ENCODE measurements at places on chromosomes 5 and 9.

DNA sequence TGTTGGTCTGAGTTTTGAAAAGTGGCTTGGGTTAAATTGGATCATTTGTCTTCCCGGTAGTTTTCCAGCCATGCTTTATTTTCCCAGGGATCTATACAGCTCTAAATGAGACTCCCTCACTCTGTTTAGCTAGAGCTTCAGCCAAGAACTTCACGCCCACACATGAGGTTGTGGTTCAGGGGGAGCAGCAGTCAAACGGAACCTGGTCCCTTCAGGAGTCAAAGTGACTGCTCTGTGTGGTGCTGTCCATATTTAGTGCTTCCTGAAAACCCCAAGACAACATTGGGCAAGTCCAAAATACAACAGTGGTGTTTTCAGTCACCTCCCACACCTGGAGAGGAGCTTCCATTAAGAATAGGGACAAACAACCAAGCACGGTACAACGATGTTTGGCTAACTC is 90.5 kb downstream of the ANKH start:
- no peak for DNase-seq

GRCh38 chr9:111949919-111950318 is 53.3 kb downstream of the UGCG start:
- no peak for DNase-seq

DNA sequence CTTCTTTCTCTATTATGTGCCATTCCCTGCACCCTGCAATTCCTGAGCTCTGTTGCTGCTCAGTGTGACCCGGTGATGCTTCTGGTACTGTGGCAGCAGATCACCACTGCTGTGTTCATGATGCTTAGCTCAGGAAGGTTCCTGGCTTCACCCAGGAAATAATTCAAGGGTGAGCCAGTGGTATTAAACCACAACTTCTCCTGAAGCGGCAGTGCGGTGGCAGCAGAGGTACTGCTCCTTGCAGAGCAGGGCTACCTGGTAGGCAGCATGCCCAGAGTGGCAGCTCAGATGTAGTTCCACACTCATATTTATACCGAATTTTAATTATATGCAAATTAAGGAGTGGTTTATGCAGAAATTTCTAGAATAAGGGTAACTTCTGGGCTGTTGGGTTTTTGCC is 213.8 kb upstream of the ZNF608 start:
- DNase-seq: no peak

GRCh38 chr5:125575891-125576505 is 829.6 kb upstream of the ZNF608 start:
- DNase-seq: no peak

DNA sequence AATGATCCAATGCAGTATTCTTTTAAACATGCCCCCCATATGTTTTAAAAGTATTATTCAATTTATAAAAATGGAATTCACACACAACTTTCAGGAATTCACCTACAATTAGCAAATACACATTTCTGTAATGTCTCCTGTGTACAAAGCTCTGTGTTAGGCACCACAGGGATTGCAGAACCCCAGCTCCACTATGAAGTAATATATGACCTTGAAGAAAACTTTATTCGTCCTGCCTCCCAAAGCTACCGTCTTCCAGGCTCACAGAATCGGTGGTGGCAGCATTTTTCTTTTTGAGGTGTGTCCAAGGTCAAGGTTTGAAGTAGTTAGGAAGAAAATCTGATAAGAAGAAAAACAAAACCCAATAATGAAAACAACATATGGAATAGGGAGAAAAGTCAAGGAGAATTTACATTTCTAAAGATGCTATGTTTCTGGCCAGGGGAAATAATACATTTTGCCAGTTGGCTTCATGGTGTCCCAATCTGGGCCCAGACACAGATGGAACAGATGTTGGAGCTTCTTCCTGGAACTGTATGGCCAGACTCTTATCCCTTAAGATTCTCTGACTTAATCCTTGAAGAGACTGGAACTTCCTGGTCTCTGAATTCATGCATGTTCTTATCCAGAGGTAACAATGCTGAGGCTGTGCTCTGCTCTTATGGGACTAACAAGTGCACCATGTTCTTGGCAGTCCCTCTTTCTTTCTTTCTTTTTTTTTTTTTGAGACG is 22.0 kb upstream of the LVRN start:
- DNase-seq: peak; percentile 31

DNA sequence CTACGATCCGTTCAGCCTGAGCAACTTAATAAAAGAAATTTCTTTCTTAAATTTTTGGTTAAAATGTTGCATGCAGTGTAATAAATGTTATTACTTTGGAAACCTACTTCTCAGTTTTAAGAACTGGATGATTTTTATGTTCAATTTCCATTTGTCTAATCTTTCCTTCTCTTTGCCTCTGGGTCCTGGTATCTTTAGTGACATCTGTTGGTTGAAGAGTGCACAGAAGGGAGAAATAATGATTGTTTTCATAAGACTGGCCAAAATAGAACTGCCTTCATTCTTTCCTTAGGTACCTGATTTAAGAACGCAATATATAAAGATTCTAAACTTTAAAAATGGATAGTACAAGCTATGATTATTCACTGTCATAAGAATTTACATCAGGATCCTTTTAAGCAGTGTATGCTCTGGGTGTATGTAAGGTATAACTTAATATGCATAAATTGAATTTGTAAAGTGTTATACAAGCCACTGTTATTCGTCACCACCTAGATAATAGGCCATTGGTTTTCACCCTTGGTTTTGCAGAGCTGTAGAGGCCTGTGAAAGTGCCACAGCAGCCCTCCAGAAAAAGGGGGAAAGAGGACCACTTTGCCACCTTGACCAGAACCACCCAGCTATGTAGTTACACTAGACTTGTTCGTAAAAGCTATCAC is 82.8 kb upstream of the TLX3 start:
- no peak for DNase-seq

- no peak for DNase-seq
Observed at GRCh38 chr5:9445826-9446388, 100.0 kb downstream of the SEMA5A start.

DNA sequence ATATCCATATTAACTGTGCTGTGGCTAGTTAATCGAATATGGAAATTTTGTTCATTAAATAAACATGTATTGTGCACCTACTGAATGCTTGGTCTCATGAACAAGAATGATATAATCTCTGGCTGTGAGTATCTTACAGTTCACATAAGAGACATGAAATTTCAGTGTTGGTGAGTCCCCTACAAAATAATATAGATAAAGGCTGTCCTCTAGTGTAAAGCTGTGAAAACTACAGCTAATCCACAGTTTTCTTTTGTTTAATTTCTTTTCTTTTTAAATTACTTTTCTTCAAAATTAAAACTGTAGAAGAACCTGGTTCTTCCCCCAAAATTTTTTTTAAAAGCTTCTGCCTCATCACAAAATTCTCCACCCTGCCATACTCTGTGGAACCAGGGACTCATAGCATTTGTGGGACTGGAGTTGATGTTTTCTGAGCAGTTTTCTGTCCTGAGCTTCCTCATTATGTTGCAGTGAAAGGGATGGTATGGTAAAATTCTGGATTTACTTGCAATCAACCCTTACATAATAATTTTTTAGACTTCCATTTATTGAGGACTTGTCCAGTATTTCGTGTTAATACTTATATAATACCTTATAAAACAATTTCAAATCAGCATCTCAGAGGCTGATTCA is 135.0 kb downstream of the STK32A start:
- no peak for DNase-seq

DNA sequence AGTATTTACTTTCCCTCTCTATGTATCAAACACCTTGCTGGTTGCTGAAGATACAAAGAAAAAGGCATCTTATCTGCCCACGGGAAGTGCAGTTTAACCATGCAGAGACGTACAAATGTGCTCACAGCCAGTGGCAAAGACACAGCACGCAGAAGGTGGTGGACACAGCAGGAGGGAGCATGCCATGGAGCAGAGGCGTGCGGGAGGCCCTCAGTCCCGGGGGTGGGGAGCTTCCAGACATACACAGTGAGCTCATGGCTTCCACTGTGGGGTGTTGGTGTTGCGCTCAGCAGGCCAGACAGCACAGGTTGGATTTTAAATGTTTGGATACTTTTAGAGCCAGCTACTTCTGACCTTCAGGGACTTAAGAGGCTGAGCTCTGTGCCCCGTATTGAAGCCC is 8.8 kb upstream of the BARX1 start:
- peak; percentile 16 for DNase-seq

GRCh38 chr5:79868163-79868670 is 122.8 kb downstream of the MTX3 start:
- DNase-seq: no peak

- peak; percentile 85 for DNase-seq
Observed at GRCh38 chr9:113454914-113455761, 8.4 kb upstream of the RGS3 start.

DNA sequence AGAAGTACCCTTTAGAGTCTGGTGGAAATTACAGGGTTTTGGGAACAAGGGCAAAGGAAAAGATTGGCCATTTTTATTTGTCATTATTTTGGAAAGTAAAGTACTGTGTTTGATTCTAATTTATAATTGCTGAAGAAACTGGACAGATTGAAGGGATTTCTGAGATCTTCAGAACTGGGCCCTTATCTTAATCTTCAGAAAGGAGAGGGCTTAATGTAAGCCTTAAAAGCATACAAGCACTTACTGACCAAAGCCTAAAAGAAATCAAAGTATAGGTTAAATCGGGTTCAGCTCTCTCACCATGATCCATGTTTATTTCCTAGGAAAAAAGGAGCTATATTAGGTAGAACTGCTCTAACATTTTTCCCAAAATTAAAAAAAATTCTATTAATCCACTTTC is 35.6 kb downstream of the ERAP1 start:
- DNase-seq: no peak

DNA sequence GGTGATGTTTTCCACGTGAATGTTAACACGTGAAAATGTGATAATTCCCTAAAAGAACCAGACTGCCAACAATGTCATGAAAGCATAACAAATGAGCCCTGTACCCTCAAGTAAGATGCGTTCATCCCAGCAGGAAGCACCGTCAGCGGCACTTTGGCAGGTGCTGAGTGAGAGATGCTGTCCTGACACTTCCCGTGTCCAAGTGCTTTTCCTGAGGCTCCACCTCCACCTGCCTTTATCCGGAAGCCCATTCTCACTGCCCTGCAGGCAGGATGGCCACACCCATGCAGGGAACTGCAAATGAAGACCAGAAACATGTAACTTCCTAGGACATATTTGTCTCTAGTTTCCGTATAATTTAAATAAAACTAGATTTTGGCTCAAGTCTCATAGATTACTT is 238.0 kb upstream of the IRX2 start:
- no peak for DNase-seq

DNA sequence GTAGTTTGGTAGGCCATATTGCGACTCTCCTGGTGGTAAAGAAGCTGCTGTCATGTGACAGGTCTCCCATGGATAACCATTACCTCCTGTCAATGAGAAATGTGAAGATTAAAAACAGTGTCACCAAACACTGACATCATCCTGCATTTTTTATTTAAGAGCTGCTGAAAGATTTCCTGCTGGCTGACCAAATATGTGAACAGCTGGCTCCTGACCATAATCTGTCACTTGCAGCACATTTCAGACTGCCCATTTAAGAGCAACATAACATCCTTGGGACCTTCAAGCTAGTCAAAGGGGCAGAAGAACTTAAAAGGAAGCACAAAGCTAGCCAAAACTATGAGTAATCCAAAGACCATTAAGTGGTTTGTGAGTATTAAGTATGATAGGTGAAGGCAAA is 288.0 kb downstream of the IZUMO3 start:
- DNase-seq: peak; percentile 3

DNA sequence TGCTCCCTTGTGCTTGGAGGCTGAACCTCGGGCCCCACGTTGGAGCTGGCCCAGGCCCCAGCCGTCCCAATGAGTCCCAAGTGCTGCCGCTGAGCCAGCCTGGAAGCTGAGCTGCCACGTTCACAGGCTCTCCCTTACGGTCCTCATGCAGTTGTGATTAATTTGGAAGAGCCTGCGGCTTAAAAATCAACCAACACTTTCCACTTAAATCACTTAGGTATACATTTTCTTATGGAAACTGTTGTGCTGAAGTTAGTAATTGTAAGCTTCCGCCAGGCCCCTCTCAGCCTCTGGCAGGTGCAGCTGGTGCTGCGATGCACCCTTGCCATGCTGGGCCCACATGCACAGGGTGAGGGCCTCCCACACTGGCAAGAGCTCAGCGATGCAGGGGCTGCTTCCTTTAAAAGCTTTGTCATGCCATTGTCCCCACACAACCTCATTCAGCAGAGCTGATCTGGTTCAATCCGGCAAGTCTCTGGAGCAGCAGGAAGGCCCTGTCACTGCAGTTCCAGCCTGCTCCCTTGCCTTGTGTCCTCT is 61.0 kb downstream of the IPPK start:
- peak; percentile 72 for DNase-seq

DNA sequence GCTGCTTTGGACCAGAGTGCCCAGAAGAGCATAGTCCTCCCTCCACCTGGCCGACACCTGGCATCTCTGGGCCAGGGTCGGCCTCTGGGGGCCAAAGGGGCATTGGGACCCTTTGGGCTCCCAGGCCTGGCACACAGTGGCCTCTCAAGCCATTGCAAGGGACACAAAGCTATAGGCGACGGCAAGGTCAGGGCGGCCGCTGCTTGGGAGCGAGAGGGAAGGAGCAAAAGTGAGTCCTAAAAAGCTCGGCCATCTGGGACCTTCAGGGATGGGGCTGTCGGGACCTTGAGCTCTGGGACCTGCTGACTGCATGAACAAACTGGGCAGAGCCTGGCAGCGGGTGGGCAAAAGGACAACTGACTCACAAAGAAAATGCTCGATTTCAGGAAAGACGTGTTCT is 13.9 kb downstream of the DBH start:
- no peak for DNase-seq

DNA sequence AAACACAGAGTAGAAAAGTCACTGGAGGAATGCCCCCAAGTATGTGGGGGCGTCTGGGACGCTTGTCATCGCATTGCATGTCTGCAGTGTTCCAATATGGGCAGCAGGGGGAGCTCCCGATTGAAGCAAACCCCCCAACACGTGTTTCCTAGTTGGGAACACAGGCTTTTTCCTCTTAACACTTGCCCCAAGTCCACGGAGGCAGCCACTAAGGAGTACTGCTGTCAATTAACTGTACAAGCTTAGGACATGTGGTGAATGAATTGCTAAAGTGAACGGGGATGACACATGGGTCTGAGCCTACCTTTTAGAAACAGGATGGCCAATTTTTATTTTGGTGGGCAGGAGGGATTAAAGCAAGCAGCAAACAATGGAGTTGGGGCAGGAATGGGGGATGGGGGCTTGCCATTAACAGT is 2.2 kb downstream of the GABRB2 start:
- no peak for DNase-seq

DNA sequence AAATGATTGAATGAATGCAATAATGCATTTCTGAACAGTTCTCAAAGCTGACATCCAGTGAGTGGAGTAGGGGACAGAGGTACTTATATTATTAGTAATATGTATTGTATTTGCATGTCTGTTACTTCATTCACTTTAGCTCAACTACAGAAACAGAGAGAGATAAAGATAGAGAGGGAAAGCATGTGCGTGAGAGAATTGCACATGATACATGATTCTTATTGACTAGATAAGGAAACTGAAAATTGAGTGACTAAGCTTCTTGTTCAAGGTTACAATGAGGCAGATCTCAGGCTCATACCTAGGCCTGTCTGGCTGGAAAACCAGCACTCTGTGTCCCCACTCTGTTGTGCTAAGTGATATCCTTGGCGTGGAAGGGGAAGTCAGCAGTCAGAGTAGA is 337.7 kb upstream of the KLF4 start:
- no peak for DNase-seq

All from stomach (tissue), 19 donors.